ENCODE measurements at places on chromosomes 2 and 18. TPM values are rescaled to one million over a fixed set of nuclear protein-coding genes. Genes with fewer than 3 reads are reported as not detected.

Gene SLC9A4
- total RNA-seq = 0.79 TPM

Gene RBM44
- total RNA-seq = 0.22 TPM

Gene CCL20
- 2.4 TPM for total RNA-seq

Gene B3GNT7
- total RNA-seq = 0.65 TPM

Gene ACMSD
- not detected for total RNA-seq

Gene SCN1A
- not detected for total RNA-seq

Gene DHRS9
- total RNA-seq = not detected

Gene HDAC4
- total RNA-seq = 6.1 TPM

Gene TRABD2A
- total RNA-seq = 0.54 TPM

Gene ASAP2
- total RNA-seq = 195 TPM

Gene SKOR2
- total RNA-seq = not detected

Gene SCN7A
- not detected for total RNA-seq

Gene CCDC74A
- 5.2 TPM for total RNA-seq

Gene RNF152
- 2.6 TPM for total RNA-seq

Gene MYO5B
- total RNA-seq = 20.7 TPM

Gene NYAP2
- total RNA-seq = not detected

Gene SPATS2L
- total RNA-seq = 59.3 TPM

Gene VIT
- 0.39 TPM for total RNA-seq

Gene ALPP
- total RNA-seq = 19.2 TPM

Gene RPRM
- not detected for total RNA-seq

Gene PLEKHH2
- total RNA-seq = 1.8 TPM

Gene ZNF521
- total RNA-seq = 7.9 TPM

Gene LIMS2
- total RNA-seq = 27.9 TPM

Gene MYO3B
- total RNA-seq = 4.1 TPM

Gene ANKRD62
- total RNA-seq = not detected

Gene RUFY4
- not detected for total RNA-seq

Gene POTEC
- not detected for total RNA-seq

Gene RBFA
- 30.9 TPM for total RNA-seq

Gene TWIST2
- total RNA-seq = 0.79 TPM
